ENCODE measurements at places on chromosomes 13 and 19. TPM values are rescaled to one million over a fixed set of nuclear protein-coding genes. Genes with fewer than 3 reads are reported as not detected.

DNA sequence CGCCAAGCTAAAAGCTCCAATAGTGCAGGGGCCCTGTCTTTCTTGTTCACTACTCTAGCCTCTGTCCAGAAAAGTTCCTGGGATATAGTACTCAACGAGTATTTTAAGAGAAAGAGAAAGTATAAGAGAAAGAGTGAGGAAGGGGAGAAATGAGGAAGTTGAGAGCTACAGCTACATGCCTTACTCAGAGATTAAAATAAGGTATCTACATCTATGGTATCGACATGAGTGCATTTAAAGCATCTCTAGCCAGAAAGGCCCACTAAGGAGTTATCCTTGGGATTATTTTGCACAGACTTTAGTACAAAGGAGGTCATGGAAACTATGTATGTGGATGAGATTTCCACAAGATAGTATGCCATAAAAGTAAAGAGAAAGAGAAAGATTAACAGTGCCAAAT is 28.5 kb downstream of the MYCBP2 start:
- no peaks in the 10 kb centered on the region for H3K27me3 ChIP-seq
- H3K27ac ChIP-seq = no peak overlapping the region
- H3K4me3 ChIP-seq = no peak overlapping the region

GRCh38 chr19:31018936-31019335 is 330.3 kb downstream of the TSHZ3 start:
- no peaks in the 10 kb centered on the region for H3K27me3 ChIP-seq
- H3K4me1 ChIP-seq = no peaks in the 10 kb centered on the region
- no peaks in the 10 kb centered on the region for H3K36me3 ChIP-seq
- H3K4me3 ChIP-seq = no peak overlapping the region

DNA sequence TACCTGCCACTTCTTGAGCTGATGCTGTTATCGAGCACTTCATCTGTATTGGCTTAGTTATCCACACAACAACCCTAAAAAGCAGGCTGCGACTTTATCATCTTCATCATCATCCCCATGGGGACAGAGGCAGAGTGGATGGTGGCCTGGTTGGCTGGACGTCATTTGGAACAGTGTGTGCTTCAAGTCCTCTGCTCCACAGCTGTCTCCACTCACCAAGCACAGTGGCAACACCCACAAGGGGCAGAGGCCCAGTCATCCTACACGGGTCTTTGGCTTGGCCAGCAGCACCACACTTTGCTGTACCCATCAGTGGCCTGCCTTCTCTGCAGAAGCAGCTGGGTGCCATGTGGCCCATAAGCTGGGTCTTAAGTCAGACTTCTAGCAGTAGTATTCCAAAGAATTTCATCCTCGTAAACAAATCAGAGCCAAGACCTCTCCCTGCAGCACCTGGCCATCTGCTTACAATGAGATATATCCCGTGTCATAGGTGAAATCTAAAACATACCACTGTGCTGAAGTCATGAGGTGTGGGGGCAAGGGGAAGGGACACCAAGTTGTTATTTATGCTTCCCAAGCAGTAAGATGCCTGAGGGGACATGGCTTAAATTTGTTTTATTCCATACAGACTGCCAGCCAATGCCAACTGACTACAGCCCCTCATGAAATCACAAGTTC is 47.9 kb upstream of the EPHX3 start:
- peak overlapping the region; percentile 60 for H3K27ac ChIP-seq
- no peaks in the 10 kb centered on the region for H3K36me3 ChIP-seq
- no peak for DNase-seq
- H3K27me3 ChIP-seq = no peaks in the 10 kb centered on the region
- H3K4me3 ChIP-seq = no peak overlapping the region

GRCh38 chr13:50712456-50712855 is 131.0 kb downstream of the DLEU7 start:
- no peak overlapping the region for H3K27ac ChIP-seq
- no peak for DNase-seq
- H3K4me1 ChIP-seq = peaks cover 2% of the 10 kb centered on the region
- H3K4me3 ChIP-seq = no peak overlapping the region

GRCh38 chr19:20611866-20612265 is 46.3 kb upstream of the ZNF737 start:
- H3K36me3 ChIP-seq = no peaks in the 10 kb centered on the region
- no peak overlapping the region for H3K4me3 ChIP-seq
- no peaks in the 10 kb centered on the region for H3K4me1 ChIP-seq
- H3K27ac ChIP-seq = no peak overlapping the region

GRCh38 chr13:32905063-32905863 is 111.0 kb upstream of the KL start:
- H3K27ac ChIP-seq = no peak overlapping the region
- no peaks in the 10 kb centered on the region for H3K36me3 ChIP-seq
- peak; percentile 87 for DNase-seq
- no peaks in the 10 kb centered on the region for H3K27me3 ChIP-seq
- no peak overlapping the region for H3K4me3 ChIP-seq

- DNase-seq = peak; percentile 8
- H3K27me3 ChIP-seq = no peaks in the 10 kb centered on the region
- no peaks in the 10 kb centered on the region for H3K36me3 ChIP-seq
- H3K4me3 ChIP-seq = no peak overlapping the region
- no peaks in the 10 kb centered on the region for H3K4me1 ChIP-seq
These were observed 166.6 kb downstream of the SLITRK6 start for GRCh38 chr13:85632526-85633195.

DNA sequence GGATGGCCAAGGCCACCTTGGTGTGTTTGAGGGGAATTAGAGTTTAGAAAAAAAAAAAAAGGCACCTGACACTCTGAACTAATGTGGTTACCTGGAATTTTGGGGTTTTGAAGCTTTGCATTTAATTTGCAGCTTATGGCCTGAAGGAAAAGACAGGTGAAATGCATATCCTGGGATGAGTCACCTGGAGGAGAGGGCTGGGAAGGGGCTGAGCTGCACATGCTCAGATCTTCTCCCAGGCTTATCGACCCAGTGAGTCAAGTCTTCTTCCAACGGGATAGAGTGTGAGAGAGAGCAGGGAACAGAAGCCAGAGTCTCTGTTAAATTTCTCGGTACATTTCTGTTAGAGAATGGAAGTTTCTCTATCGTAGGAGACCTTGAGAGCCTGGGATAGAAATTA is 29.7 kb upstream of the ALOX5AP start:
- H3K36me3 ChIP-seq = no peaks in the 10 kb centered on the region
- H3K27me3 ChIP-seq = no peaks in the 10 kb centered on the region
- no peak overlapping the region for H3K4me3 ChIP-seq
- H3K27ac ChIP-seq = no peak overlapping the region

- no peaks in the 10 kb centered on the region for H3K36me3 ChIP-seq
- no peak for DNase-seq
- H3K4me3 ChIP-seq = no peak overlapping the region
- no peaks in the 10 kb centered on the region for H3K27me3 ChIP-seq
- H3K27ac ChIP-seq = no peak overlapping the region
- no peaks in the 10 kb centered on the region for H3K4me1 ChIP-seq
These were observed 155.2 kb downstream of the ZIC5 start for GRCh38 chr13:99816321-99816720.

- no peak overlapping the region for H3K27ac ChIP-seq
- H3K4me3 ChIP-seq = no peak overlapping the region
- H3K27me3 ChIP-seq = no peaks in the 10 kb centered on the region
- DNase-seq = no peak
These were observed 413.7 kb downstream of the FGF14 start for GRCh38 chr13:101988140-101988539.

- H3K27me3 ChIP-seq = no peaks in the 10 kb centered on the region
- peak overlapping the region; percentile 81 for H3K4me3 ChIP-seq
- H3K36me3 ChIP-seq = peaks cover 11% of the 10 kb centered on the region
These were observed 1.6 kb downstream of the SIX5 start for GRCh38 chr19:45767410-45767880.

DNA sequence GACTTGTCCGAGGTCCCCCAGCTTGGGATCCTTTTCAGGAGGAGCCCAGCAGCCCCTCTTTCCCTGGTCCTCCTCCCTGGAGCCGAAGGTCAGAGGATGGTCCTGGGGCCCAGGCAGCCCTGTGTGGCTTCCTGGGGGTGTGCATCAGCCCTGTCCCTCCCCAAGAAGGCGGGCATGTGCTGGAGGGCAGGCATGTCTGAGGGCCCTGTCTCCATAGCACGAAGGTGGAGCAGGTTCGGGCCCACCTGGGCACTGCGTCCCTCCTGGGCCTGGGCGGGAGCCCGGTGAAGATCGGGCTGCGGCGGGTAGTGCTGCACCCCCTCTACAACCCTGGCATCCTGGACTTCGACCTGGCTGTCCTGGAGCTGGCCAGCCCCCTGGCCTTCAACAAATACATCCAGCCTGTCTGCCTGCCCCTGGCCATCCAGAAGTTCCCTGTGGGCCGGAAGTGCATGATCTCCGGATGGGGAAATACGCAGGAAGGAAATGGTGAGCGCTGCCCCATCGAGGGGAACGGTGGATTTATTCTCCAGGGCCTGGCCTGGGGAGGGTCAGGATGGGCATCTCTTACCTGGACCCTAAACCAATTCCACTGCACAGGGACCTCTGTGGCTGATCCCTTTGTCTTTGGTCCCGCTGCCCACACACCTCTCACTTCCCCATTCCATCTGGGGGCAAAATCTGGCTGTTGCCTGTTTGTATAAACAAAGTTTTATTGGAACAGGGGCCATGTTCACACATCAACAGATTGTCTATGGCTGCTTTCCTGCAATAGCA is 10.9 kb downstream of the TIMM13 start:
- no peaks in the 10 kb centered on the region for H3K27me3 ChIP-seq
- no peak for DNase-seq
- no peaks in the 10 kb centered on the region for H3K4me1 ChIP-seq
- no peak overlapping the region for H3K27ac ChIP-seq
- peaks cover 7% of the 10 kb centered on the region for H3K36me3 ChIP-seq

DNA sequence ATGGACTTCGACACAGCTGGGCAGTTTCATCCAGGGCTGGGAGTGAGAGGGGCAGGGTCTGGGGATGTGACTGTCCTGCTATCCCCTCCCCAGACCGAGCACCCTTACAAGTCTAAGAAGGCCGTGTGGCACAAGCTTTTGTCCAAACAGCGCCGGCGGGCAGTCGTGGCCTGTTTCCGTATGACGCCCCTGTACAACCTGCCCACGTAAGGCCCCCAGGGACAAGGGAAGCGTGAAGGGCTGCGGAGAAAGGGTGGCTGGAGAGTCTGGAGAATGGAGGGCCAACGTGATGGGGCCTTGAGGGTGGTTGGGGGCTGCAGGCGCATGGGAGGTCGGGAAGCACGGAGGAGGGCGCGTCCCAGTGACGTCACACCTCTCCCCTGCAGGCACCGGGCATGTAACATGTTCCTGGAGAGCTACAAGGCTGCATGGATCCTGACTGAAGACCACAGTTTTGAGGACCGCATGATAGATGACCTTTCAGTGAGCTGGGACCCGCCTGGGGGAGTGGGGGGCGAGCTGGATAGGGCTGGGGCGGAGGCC is 89.5 kb downstream of the MAP4K1 start:
- no peak overlapping the region for H3K4me3 ChIP-seq
- H3K27ac ChIP-seq = no peak overlapping the region
- H3K27me3 ChIP-seq = no peaks in the 10 kb centered on the region
- no peak for DNase-seq
- H3K4me1 ChIP-seq = no peaks in the 10 kb centered on the region
- no peaks in the 10 kb centered on the region for H3K36me3 ChIP-seq

- no peak overlapping the region for H3K4me3 ChIP-seq
- no peaks in the 10 kb centered on the region for H3K36me3 ChIP-seq
- DNase-seq = no peak
These were observed 38.1 kb downstream of the DOCK9 start for GRCh38 chr13:98939660-98940191.

- no peak for DNase-seq
- H3K4me3 ChIP-seq = no peak overlapping the region
- no peak overlapping the region for H3K27ac ChIP-seq
- no peaks in the 10 kb centered on the region for H3K36me3 ChIP-seq
- no peaks in the 10 kb centered on the region for H3K4me1 ChIP-seq
These were observed 76.0 kb downstream of the KCTD15 start for GRCh38 chr19:33872445-33873320.

- peaks cover 10% of the 10 kb centered on the region for H3K4me1 ChIP-seq
- H3K27me3 ChIP-seq = peaks cover 32% of the 10 kb centered on the region
- DNase-seq = no peak
- H3K4me3 ChIP-seq = peak within 1 kb of the TSS; percentile 53
These were observed at the start of gene CADM4 for GRCh38 chr19:43639519-43640423. Gene CADM4 (minus strand): TSS chr19:43639850. CDS start chr19:43639790, 60 bp downstream.

DNA sequence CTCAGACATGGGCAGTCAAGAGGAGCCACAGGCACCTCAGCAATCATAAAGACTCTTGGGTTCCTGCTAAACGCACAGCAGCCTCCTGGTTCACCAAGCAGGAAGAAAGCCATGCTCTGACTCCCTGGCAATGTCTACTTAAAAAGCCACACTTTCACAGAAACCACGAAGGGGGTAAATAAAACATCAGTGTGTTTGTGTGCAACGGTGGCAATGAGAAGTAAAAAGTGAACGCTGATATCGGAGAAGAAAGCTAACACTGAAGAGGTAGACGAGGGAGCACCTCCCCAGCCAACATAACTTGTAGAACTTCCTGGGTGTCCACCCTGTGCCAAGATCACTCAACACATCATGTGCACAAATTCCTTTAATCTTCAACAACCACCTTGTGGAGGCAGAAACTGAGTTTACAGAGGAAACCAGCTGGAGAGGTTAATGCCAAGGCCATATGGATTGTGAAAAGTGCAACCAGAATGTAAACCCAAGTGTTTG is 30.2 kb downstream of the HSPH1 start:
- DNase-seq = no peak
- no peak overlapping the region for H3K4me3 ChIP-seq
- peaks cover 9% of the 10 kb centered on the region for H3K27me3 ChIP-seq
- H3K4me1 ChIP-seq = no peaks in the 10 kb centered on the region
- H3K27ac ChIP-seq = no peak overlapping the region

- no peak overlapping the region for H3K4me3 ChIP-seq
- peaks cover 2% of the 10 kb centered on the region for H3K27me3 ChIP-seq
- DNase-seq = no peak
- H3K27ac ChIP-seq = no peak overlapping the region
- H3K4me1 ChIP-seq = no peaks in the 10 kb centered on the region
These were observed 244.6 kb downstream of the B3GLCT start for GRCh38 chr13:31444266-31444856.

DNA sequence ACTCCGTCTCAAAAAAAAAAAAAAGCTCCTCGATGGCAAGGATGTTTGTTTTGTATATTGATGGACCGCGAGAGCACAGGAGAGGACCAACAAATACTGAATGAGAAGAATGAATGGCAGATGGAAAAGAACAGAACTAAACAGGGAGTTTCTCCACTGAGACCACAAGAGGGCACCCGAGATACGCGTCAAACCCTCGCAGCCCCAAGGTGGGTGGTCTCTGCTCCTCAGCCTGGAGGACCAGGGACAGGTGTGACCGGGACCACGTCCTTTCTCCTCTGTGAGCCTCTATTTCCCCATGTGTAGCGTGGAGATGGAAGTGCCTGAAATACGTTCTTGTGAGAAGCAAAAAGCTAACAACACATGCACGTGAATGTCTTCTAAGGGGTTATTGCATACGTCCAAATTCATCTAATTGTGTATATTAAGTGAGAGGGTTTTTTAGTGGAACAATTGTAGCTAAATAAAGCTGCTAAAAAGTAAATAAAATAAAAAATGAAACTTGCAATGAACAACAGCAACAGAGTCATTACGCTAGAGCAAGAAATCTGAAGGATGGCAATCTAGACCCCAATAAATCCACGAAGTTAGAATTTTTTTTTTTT is 8.3 kb upstream of the CDC42EP5 start:
- no peaks in the 10 kb centered on the region for H3K36me3 ChIP-seq
- H3K4me3 ChIP-seq = no peak overlapping the region
- no peaks in the 10 kb centered on the region for H3K4me1 ChIP-seq
- no peak overlapping the region for H3K27ac ChIP-seq

GRCh38 chr13:113403255-113404104 is 39.5 kb upstream of the GRTP1 start:
- no peak overlapping the region for H3K27ac ChIP-seq
- no peaks in the 10 kb centered on the region for H3K27me3 ChIP-seq
- H3K36me3 ChIP-seq = no peaks in the 10 kb centered on the region
- no peaks in the 10 kb centered on the region for H3K4me1 ChIP-seq

The SLITRK6 gene
- 14.6 TPM for total RNA-seq

The EBI3 gene
- total RNA-seq = not detected

The DAND5 gene
- total RNA-seq = not detected

The VAV1 gene
- not detected for total RNA-seq

The FCAR gene
- not detected for total RNA-seq

The LILRB5 gene
- total RNA-seq = not detected

The FPR2 gene
- total RNA-seq = not detected

All from fibroblast of lung (primary cell).